Fibroblast of skin of back (primary cell): ENCODE measurements at places on chromosomes 13 and 19.

DNA sequence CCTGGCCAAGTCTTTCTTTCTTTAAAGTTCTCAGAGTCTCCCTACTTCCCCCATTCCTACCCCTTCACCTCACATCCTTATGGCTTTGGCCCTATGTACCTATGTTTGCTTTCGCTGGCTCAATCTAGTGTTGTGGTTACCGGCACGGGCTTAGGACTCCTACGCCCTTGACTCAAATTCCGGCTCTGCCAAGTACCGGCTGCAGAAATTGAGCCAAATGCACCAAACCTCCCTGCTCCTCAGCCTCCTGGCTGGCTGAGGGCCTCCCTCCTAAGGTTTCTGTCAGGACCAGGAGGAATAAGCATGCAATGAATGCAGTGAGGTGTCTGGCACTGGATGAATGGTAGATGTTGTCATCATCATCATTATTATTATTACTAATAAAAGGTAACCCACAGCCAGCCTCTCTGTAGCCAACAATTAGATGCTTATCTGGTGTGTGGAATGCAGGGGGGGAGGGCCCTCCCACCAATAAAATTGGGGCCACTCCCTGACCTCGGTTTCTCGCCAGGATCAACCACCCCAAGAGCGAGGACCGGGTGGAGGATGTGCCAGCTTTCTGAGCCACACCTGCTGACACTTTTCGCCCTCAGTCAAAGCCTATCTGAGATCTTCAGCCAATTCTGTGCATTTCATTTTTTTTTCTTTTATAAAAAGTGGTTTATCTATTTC is 20.7 kb downstream of the KLK5 start:
- no peak for DNase-seq

GRCh38 chr13:32938907-32939306 is 77.3 kb upstream of the KL start:
- DNase-seq, result peak; percentile 62

DNA sequence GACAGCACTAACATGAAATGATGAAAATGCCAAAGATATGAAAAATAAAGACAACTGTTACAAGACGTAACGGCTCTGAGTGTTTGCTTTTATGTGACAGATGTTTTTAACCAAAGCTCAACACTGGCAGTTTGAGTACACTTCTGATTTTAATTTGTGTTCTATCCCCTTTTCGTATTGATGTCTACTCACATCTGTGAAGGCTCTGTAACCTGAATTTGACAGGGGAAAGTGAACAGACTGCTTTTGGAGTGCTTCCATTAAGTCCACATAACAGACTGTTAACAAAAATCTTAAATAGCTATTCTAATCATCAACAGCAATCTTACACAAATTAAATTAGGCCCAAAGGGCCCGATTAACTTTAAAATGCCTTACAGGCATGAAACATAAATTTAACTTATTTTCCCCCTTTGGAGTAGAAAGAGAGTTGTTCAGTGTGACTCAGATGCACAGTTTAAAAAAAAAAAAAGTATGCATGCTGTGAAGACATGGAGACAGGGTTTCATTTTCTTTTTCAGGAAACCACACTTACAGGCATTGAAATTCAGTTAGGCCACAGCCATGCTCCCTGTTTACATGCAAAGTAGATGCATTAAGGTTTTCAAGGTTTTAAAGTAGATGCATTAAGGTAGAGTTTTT is 16.3 kb upstream of the RNASEH2B start:
- DNase-seq, result peak; percentile 58

GRCh38 chr13:107574517-107575210 is 640.7 kb downstream of the LIG4 start:
- DNase-seq, result no peak

DNA sequence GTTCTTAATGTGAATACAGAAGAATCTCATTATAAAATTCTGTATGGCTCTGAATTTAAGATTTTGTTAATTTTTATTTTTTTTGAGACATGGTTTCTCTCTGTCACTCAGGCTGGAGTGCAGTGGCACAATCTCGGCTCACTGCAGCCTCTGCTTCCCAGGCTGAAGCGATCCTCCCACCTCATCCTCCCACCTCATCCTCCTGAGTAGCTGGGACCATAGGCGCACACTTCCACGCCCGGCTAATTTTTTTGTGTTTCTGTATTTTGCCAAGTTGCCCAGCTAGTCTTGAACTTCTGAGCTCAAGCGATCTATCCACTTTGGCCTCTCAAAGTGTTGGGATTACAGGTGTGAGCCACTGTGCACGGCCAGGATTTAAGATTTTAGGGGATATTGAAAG is 14.3 kb downstream of the CYP2A7 start:
- DNase-seq, result no peak
